ENCODE measurements at places on chromosomes 4 and X. TPM values are rescaled to one million over a fixed set of nuclear protein-coding genes. Genes with fewer than 3 reads are reported as not detected.

- no peaks in the 10 kb centered on the region for H3K4me1 ChIP-seq
- H3K4me3 ChIP-seq: no peak overlapping the region
- no peak for DNase-seq
- no peaks in the 10 kb centered on the region for H3K27me3 ChIP-seq
- H3K27ac ChIP-seq: no peak overlapping the region
- no peaks in the 10 kb centered on the region for H3K36me3 ChIP-seq
These were observed 9.7 kb upstream of the LAP3 start for GRCh38 chr4:17567271-17567670.

GRCh38 chr4:113146876-113147358 is 97.5 kb downstream of the ANK2 start:
- peak overlapping the region; percentile 77 for H3K4me3 ChIP-seq
- no peaks in the 10 kb centered on the region for H3K36me3 ChIP-seq
- no peaks in the 10 kb centered on the region for H3K4me1 ChIP-seq
- H3K27me3 ChIP-seq: no peaks in the 10 kb centered on the region
- DNase-seq: no peak

DNA sequence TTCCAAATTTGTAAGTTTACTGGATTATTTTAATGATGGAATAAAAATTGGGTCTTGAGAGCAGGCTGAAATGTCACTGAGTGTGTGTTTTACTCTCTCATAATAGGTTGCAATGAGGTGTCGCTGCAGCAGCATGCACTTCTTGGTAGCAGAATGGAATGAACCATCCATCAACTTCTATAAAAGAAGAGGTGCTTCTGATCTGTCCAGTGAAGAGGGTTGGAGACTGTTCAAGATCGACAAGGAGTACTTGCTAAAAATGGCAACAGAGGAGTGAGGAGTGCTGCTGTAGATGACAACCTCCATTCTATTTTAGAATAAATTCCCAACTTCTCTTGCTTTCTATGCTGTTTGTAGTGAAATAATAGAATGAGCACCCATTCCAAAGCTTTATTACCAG is 2.6 kb downstream of the SAT1 start:
- H3K27ac ChIP-seq: peak overlapping the region; percentile 97
- H3K4me3 ChIP-seq: peak overlapping the region; percentile 87
- no peak for DNase-seq
- peaks cover 40% of the 10 kb centered on the region for H3K4me1 ChIP-seq
- peaks cover 27% of the 10 kb centered on the region for H3K36me3 ChIP-seq

DNA sequence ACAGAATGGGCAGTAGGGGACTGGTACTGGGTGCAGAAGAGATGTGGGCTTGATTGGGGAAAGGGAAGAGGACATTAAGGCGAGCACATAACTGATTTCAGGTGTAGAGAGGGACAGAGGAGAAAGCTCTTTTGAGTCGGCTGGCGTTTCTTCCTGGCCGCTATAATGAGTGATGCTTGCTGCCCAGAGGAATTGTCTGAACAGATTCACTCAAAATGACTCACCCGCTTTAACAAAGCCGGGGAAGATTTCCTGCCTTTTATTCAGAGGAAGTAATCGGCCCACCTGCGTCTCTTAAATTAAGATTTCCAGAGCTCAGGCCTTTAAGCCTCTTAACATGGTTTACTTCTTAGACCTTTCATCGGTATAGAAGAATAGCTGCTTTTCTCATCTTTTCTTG is 102.1 kb upstream of the AP1S2 start:
- H3K4me3 ChIP-seq: no peak overlapping the region
- H3K36me3 ChIP-seq: no peaks in the 10 kb centered on the region
- no peak for DNase-seq
- no peaks in the 10 kb centered on the region for H3K4me1 ChIP-seq
- H3K27ac ChIP-seq: no peak overlapping the region

DNA sequence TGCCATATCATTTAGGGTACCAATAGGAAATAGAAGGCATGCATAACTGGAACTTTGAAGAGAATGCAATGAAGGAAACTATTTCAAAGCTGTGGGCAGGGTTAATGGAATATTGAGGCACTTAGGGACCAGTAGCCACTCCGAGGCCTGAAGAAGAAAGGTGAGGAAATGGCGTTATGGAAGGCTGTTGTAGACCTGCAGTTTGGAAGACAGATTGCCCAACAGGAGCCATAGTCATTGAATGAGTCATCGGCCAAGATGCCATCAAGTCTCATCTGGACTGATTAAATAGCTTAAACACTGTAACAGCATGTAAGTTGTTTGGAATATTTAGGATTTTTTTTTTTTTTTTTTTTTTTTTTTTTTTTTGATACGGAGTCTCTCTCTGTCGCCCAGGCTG is 11.6 kb downstream of the CXCL13 start:
- no peaks in the 10 kb centered on the region for H3K36me3 ChIP-seq
- peaks cover 12% of the 10 kb centered on the region for H3K4me1 ChIP-seq
- no peak overlapping the region for H3K27ac ChIP-seq
- H3K4me3 ChIP-seq: no peak overlapping the region

DNA sequence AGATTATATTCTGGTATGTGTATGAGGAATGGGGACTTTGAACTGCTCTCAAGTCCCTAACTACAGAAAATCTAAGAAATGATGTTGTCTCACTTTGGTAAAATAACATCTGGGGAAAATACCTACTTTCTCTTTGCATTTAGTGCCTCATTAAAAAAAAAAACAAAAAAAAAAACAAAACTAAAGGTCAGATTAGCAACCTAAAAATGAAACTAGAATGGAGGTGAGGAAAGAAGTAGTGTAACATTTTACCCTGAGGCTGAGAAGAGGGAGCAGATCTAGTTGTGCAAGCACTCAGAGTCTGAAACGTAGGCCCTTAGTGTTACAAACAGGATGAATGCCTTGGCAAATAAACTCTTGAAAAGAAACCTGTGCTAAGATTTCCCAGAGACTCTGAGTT is 56.0 kb downstream of the VGLL1 start:
- H3K27ac ChIP-seq: peak overlapping the region; percentile 93
- H3K36me3 ChIP-seq: no peaks in the 10 kb centered on the region

- H3K27ac ChIP-seq: no peak overlapping the region
- H3K4me3 ChIP-seq: peak overlapping the region; percentile 35
- peaks cover 6% of the 10 kb centered on the region for H3K36me3 ChIP-seq
These were observed 72.9 kb downstream of the YIPF6 start for GRCh38 chrX:68571610-68572311.

GRCh38 chrX:72258174-72258573 is 18.9 kb downstream of the RPS4X start:
- H3K4me1 ChIP-seq: peaks cover 6% of the 10 kb centered on the region
- H3K27ac ChIP-seq: no peak overlapping the region
- no peaks in the 10 kb centered on the region for H3K36me3 ChIP-seq
- DNase-seq: no peak

DNA sequence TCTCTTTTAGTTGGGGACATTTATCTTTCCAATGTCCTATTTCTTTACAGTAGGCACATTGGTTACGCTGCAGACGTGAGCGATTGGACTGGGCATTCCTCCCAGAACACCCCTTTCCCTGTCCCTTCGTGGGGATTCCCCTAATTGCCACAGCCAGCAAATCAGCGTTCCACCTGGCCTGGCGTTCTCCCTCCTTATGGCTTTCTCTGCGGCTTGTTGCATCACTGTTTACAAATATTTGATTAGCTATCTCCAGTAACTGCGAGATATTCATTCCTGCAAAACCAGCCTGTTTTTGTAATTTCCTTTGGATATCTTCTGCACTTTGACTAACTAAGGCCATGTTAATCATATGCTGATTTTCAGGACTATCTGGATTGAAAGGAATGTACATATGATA is 202.5 kb upstream of the KLF8 start:
- no peak overlapping the region for H3K4me3 ChIP-seq
- H3K27me3 ChIP-seq: no peaks in the 10 kb centered on the region
- H3K27ac ChIP-seq: no peak overlapping the region

- H3K36me3 ChIP-seq: peaks cover 6% of the 10 kb centered on the region
- H3K27me3 ChIP-seq: peaks cover 19% of the 10 kb centered on the region
- H3K4me3 ChIP-seq: peak overlapping the region; percentile 54
- no peak for DNase-seq
These were observed 18.2 kb downstream of the MAGEA9 start for GRCh38 chrX:149799938-149800337.

GRCh38 chr4:166363198-166363597 is 490.2 kb downstream of the TLL1 start:
- no peaks in the 10 kb centered on the region for H3K36me3 ChIP-seq
- no peak overlapping the region for H3K4me3 ChIP-seq
- H3K4me1 ChIP-seq: no peaks in the 10 kb centered on the region
- no peaks in the 10 kb centered on the region for H3K27me3 ChIP-seq
- DNase-seq: no peak

- H3K27me3 ChIP-seq: peaks cover 15% of the 10 kb centered on the region
- H3K36me3 ChIP-seq: no peaks in the 10 kb centered on the region
- H3K27ac ChIP-seq: no peak overlapping the region
- no peaks in the 10 kb centered on the region for H3K4me1 ChIP-seq
These were observed 14.2 kb downstream of the PAK3 start for GRCh38 chrX:111110098-111110775.

DNA sequence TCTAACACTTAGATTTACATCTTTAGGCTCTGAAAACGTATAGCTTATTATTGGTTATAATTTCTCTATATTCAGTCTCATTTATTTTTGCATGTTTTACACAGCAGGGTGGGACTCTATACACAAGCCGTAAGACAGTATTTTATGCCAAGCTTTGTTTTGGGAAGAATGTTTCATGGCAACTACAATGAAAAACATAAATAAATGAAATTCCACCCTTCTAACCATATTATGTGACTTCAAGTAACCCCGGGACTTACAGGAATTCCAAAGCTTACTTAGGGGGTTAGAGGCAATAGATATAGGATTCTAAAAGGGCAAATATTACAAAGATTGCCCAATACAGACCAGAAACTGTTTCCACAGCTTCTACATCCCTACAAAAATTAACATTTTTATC is 370.9 kb downstream of the PRR32 start:
- H3K4me1 ChIP-seq: no peaks in the 10 kb centered on the region
- no peak overlapping the region for H3K27ac ChIP-seq
- no peaks in the 10 kb centered on the region for H3K27me3 ChIP-seq
- no peak overlapping the region for H3K4me3 ChIP-seq
- no peak for DNase-seq

DNA sequence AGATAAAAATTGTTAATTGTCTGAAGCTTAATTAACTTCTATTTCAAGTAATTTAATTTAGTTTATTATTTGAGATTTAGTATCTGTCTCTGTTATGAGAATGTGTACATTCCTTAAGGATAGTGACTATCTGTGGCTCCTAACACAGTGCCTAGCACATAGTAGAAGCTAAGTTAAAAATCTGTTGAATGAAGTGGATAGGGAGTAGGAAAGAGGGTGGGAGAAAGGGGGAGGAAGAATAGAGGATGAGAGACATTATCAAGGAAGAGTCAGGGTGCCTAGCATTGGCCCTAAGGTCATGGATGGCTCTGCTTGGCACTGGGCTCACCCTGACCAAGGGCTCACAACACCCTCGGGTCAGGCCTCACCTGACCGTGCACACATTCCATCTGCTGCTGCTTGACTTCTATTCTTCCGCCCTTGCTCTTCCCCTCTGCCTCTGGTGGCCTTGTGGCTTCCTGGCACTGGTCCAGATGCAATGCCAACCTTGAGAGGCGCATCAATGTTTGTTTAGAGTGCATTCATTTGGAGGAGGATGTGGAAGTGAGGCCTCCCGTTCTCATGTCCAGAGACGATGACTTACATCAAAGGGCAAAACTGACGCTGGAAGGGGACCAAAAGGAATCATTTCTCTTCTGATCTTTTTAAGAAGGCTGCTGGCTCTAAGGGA is 42.3 kb downstream of the TRIM2 start:
- H3K36me3 ChIP-seq: no peaks in the 10 kb centered on the region
- H3K27ac ChIP-seq: no peak overlapping the region
- no peaks in the 10 kb centered on the region for H3K27me3 ChIP-seq
- peaks cover 23% of the 10 kb centered on the region for H3K4me1 ChIP-seq

- H3K4me3 ChIP-seq: peak overlapping the region; percentile 97
- H3K4me1 ChIP-seq: peaks cover 46% of the 10 kb centered on the region
- DNase-seq: peak; percentile 65
- peak overlapping the region; percentile 92 for H3K27ac ChIP-seq
These were observed 568 bp downstream of the HTT start for GRCh38 chr4:3074846-3075651.

- H3K36me3 ChIP-seq: peaks cover 2% of the 10 kb centered on the region
- peak; percentile 28 for DNase-seq
- H3K4me3 ChIP-seq: peak overlapping the region; percentile 51
- H3K27me3 ChIP-seq: no peaks in the 10 kb centered on the region
These were observed 143.0 kb downstream of the STIM2 start for GRCh38 chr4:27003642-27004113.

DNA sequence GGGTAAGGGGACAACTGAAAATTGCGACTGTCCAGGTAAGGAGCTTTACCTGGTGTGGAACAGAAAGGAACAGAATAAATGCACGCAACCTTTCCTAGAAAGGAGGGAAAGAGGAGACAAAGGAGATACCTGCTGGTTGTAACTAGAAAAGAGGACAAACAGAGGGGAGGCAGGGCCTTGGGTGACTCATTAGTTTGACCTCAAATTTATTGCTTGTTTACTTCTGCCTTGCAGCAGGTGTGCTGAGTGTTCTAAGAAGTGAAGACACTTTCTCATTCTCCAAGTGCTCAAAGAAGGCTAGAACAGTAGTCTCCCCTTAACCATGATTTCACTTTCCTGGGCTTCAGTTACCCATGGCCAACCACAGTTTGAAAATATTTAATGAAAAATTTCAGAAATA is 123.1 kb upstream of the BOD1L1 start:
- peaks cover 7% of the 10 kb centered on the region for H3K27me3 ChIP-seq
- H3K27ac ChIP-seq: no peak overlapping the region
- no peaks in the 10 kb centered on the region for H3K36me3 ChIP-seq
- H3K4me3 ChIP-seq: no peak overlapping the region
- no peaks in the 10 kb centered on the region for H3K4me1 ChIP-seq
- no peak for DNase-seq

DNA sequence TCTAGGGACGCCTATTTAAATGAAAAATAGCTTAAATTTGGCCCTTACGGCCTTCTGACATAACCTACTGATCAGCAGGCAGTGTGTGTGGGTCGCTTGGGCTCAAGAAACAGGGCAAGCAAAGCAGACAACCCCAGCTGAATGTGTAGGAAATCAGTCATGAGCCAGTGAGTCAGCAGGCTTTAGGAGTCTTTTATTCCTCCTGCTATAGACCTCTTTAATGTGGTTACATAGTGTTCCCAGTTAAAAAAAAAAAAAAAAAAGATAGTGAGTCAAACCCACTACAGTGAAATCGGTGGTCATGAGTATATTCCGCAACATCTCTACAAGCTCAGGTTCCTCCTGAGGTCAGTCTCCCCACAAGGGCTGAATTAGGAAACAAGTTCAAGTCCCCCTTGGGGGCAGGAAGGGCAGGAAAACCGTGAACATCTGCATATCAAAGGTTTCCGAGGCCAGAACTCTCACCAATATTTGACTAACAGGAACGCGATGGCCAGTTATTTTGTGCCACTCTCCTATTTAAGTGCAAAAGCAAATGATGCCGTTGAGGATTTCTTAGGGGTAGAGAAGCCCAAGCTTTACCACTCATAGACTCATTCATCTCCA is 32.7 kb downstream of the ACSL1 start:
- peak; percentile 62 for DNase-seq
- H3K4me1 ChIP-seq: peaks cover 36% of the 10 kb centered on the region
- H3K36me3 ChIP-seq: peaks cover 1% of the 10 kb centered on the region
- H3K27ac ChIP-seq: peak overlapping the region; percentile 91

GRCh38 chr4:1296324-1297022 is 6.8 kb downstream of the MAEA start:
- no peak overlapping the region for H3K27ac ChIP-seq
- H3K4me1 ChIP-seq: peaks cover 57% of the 10 kb centered on the region
- peaks cover 20% of the 10 kb centered on the region for H3K36me3 ChIP-seq
- no peaks in the 10 kb centered on the region for H3K27me3 ChIP-seq
- no peak overlapping the region for H3K4me3 ChIP-seq
- no peak for DNase-seq

Gene SPANXA2
- total RNA-seq: not detected

Gene GPRASP3
- total RNA-seq: 2.4 TPM

Gene SHISA3
- total RNA-seq: 0.41 TPM

Gene SMIM43
- not detected for total RNA-seq

Gene NUDT11
- total RNA-seq: 3.0 TPM

Gene PF4V1
- total RNA-seq: not detected

Gene APLN
- total RNA-seq: 0.14 TPM

Gene BMX
- not detected for total RNA-seq

Gene ITIH6
- not detected for total RNA-seq

All from activated T-cell treated with anti-CD3 and anti-CD28 coated beads, Interleukin-2, amount 50 U/mL, for 72 hours (primary cell).